NCI-H2081 treated with DMSO at 0.1 percent for 48 hours (cell line): ENCODE measurements at places on chromosomes 2 and 18.

DNA sequence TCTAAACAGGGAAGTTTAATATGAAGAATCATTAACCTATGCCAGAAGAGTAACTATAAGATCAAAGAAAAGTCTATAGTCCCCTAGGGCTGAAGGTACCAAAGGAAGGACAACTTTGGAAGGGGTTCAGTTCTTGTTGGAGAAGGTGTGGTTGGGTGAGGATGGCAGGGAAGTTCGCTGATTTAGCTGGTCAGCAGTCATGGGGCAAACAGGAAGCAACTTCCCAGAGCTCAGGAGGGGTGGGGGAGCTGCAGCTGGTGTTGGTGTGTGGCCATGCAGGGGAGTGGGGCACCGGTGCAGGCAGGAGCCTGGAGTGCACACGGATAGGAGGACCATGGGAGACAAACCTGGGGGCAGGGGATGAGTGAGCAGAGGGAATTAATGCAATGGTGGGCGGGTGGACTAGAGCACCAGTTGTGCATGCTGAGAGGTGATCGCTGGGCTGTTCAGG, 34.0 kb downstream of the FHOD3 start:
- no peak for DNase-seq

DNA sequence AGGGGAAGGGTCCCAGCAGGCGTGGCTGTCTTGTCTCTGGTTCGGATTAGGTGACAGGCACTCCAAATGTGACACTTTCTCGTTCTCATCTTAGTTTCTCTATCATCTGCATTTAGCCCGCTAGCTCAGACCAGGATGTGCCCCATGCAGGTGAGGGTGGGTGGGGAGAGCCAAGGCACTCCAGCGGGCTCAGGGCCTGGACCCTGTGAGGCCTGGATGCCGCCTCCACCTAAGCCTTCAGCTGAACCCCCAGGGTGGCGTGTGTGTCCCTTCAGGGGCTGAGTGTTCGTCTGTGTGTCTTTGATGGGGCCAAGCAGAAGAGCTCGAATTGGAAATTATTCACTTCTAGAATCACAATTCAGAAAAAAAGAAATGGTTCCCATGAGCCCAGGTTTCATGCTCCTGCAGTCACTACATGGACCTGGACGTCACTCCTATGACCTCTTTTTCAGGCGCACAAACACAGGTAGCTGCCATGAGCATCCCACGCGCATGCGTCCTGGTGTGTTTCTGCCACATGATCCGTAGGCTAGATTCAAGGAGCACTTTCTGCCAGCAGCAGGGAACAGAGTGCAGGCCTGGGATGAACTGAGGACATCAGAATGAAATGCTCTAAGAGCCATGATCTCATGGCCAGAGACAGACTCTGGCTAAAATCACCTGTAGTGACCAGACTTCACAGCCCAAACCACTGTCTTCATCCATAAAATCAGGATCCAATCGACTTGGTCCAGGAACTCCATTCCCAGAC, 25.8 kb downstream of the CIDEA start:
- no peak for DNase-seq

DNA sequence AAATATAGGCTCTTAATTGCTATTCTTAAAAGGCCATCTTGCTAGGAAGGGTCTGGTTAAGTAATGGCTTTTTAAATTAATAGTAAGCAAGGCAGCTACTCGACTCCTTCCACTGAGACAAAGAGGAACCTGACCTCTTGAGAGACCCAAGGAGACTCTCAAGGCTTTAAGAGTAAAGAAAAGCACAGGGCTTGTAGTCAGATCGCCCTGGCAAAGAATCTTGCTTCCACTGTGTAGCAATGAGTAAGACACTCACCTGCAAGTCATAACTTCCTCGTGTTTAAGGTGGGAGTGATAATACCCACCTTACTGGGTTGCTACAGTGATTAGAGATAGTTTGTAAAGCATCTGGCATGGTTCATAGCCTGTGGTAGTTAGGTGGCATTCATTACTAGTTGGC, 274.5 kb downstream of the TSN start:
- no peak for DNase-seq

DNA sequence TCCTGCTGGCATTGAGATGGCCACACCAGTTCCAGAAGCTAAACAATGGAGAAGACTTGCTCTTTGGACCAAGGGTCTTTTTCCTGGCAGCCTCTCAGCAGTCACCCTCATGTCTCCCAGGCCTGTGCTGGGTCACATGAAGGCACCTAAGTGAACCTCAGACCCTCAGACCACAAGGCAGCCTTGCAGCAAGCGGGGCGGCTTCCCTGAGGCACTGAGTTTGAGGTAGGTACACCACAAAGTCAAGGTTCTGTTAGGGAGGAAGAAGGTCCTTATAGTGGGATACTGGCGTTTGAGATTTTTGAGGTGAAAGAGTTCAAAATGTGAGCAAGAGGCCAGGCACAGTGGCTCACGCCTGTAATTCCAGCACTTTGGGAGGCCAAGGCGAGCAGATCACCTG, 8.5 kb upstream of the PRELID3A start:
- DNase-seq: no peak

- DNase-seq: no peak
These were observed 1.0 kb downstream of the CNNM3 start for GRCh38 chr2:96816836-96817702.

DNA sequence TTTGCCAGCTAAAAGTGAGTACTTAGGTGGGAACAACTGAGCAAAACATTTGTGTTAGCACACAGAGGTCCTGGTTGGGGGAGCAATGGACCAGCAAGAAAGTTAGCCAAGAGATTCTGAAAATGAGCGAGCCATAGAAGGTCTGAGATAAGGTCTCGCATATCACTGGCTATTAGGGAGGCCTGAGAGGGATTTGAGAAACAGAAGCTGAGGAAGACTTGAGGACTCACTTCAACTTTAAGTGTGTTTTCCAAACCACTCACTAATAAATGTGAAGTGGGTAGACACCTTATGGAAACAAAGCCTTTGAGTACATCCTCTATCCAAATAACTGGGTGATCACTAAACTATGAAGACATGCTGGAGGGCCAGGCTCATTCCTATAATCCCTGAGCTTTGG, 958.5 kb downstream of the DPP10 start:
- no peak for DNase-seq

- DNase-seq: no peak
These were observed 107.7 kb downstream of the BCL11A start for GRCh38 chr2:60445684-60446179.

DNA sequence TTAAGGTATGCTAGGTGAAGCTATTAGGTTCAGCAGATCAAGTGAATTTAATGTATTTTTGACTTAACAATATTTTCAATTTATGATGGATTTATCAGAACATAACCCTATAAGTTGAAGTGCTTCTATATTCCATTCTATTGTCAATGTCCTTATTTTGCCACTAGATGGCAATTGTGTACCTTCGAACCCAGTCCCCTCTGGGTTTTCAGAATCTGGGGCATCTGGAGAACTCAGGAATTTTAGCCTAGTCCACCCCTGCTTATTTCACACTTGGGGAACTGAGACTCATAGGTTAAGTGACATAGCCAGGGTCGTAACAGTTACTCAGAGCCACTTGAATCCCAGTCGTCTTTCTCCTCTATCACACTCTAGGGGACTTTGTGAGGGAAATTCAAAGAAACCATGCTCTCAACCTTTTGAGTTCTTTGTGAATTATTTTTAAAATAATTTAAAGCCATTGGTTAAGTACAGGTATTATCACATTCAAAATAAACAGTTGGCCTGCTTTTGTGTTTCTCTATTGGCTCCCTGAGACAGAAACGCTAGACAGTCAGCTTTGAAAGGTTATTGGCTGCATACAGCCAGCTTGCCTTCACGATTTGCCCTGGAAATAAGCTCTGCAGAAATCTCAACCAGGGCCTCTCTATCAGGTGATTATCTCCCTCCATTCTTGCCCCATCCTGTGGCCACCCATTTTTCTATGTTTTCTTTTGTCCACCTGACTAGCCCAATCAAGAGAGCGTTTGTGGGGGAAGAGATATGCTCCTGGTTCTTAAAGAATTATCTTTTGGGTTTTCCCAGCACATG, 145.0 kb downstream of the TTC27 start:
- peak; percentile 29 for DNase-seq

GRCh38 chr2:230068651-230069055, at the start of gene SLC16A14:
Gene SLC16A14, minus strand, starts transcription at chr2:230068924. Its CDS starts 9,572 bp downstream, at chr2:230059352.
- DNase-seq: peak; percentile 30

DNA sequence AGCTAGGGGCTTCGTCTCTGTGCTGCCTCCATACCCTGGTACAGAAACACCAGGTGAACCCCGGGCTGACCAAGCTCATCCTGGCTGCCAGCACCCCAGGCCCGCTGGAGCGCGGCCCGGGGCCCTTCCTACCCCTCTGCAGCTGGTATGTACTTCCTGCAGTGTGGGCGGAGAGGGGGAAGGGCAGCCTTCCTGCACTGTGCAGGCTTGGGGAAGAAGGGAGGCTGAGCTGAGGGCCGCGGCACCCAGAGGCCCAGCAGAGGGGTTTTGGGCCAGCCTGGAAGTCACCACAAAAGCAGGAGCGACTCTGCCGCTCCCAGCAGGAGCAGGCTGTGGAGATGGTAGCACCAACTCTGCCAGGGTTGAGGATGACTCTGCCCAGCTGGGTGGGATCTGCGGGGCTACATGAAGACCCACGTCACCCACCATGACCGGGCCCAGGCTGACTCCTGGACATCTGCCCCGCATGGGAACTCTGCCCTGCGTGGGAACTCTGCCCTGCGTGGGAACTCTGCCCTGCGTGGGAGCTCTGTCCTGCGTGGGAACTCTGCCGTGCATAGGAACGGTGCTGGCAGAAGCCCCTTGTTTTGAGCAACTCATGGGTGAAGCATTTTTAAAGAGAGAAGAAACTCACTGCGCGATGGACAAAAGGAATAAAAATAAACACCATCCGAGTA, 273.3 kb downstream of the NDUFA10 start:
- no peak for DNase-seq

DNA sequence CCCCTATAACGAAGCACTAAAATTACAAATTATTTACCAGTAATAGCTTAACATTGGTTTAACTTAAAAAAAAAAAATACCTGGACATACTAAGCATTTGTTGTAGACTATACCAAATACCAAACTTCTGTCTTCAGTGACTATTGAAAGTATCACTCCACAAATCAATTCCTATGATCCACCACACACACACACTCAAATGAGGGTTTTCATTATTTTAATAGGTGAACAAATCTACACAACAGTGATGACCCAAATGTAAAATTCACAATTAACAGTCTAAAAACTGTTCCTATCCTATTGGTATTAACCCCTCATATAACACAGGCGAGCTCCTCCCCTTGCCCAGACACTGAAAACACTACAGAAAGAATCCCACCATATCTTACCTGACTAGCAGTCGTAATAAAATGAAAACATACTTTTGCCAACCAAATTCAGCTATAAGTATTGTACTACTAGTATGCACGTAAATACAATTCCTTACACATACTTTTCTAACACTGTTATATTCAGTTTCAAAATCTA, 2.5 kb downstream of the SP3 start:
- DNase-seq: no peak

GRCh38 chr2:195842932-195843331, 185.9 kb downstream of the SLC39A10 start:
- no peak for DNase-seq

GRCh38 chr2:77866661-77867060, 344.5 kb upstream of the LRRTM4 start:
- DNase-seq: no peak

DNA sequence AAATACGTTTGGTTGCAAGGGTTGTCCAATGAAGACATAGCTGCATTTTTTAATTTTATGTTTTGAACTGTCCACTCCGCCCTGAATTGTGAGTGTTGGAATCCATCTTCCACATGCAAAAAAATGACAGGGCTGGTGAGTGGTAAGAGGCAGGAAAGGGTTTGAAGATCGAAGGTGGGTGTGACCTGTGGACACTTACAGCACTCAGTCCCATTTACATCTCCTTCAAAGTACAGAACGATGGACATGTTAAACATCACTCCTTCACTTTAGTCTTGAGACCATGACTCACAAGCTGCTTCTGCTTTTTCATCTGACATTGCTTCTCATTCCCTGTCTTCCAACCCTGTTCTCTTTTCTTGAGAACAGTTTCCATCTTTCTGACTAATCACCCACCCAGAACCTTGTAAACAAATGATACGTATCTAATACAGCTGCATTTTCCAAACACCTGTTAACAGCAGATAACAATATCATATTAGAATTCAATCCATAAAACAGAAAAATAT, 179.3 kb downstream of the ZNF516 start:
- no peak for DNase-seq

DNA sequence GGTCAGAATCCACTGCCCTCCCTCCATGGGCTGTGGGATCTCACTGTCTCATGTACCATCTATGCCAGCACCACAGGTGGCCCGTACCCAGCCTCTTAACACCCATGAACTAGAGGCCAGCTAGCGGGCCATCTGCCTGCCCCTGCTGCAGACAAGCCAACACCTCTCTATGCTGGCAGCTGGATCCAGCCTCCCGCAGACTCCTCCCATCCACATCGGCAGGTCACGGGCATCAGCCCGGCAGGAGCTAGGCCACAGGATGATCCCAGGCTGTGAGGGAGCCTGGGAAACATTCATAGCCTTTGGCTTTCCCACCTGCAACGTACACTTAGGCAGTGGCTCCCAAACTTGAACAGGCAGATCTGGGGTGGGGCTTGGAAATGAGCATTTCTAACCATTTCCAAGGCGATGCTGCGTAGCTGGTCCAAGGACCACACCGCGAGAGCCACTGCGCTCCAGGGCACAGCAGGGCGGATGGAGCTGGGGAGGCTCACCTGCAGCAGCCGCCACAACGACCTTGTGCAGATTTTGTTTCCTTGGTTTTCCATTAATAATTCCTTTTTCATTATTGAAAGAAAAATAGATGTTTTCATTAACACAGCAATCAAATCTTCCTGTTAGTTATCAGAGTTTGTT, 114.7 kb downstream of the KCNF1 start:
- no peak for DNase-seq

DNA sequence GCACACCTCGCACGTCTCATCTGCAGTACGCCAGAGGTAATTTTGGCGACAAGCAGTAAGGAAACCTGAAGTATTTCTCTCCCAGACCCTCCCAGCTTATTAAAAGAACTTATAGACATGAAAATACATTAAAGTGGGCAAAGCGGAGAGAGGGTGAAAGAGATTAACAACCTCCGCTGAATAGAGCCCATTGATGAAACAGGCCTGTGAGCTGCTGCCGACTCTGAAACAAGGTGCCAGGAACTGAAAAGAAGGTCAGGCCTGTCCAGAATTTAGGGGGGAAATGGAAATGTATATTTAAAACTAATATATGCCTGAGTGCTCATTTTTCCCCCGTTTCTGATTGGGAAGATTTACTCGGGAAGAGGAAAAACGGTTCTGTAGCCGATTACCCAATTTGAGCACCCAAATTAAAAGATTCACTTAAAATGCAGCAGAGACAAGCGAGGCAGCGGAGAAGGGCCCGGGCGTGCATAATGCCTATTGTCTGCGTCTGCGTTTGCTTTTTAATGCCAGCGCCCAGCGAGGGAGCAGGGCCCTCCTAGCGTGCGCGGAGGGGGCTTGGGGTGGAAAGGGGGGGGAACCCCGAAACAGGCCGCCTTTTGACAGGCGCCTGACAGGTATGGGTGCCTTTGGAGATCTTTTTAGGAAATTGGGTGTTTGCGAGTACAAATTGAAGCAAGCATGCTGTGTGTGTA, 316.2 kb downstream of the GBX2 start:
- DNase-seq: no peak

DNA sequence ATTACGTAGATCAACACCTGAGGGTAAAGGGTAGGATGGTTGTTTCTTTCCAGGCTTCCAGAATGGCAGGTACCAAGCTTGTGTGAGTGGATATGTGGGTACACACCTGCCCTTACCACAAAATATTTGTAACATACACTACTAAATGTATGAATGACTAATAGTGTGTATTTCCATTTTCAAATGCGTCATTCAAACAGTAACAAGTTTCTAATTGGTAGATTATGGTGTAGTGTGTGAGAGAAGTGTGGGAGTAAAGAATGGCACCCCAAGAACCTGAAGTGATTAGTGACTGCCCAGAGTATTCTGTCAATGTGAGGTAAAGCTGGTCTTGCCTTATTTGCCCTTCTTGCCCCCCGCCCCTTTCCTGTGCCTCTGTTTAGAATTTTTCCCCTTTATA, 21.1 kb downstream of the AGPS start:
- DNase-seq: no peak
